ENCODE measurements at places on chromosomes 2 and 18.
A peak's percentile ranks its signal among the peaks of the same experiment; 100 is the strongest.

DNA sequence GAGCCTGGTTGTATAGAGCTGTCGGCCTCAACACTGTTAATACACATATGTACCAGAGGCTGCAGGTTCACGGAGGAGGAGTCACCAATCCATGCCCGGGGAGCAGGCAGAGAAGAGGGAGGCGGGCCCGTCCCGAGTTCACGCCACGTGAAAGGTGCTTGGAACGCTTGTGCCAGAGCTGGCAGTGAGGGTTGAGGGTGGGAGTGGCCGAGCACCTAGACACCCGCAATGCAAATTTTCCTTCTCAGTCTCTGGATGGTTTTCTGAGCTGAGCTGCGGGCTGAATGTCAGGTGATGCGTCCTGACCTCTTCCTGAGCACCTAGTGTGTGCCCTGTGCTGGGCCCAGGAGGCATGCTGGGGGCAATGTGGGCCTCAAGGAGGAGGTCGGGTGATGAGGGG, 52.2 kb downstream of the ODC1 start:
- no peak for DNase-seq

DNA sequence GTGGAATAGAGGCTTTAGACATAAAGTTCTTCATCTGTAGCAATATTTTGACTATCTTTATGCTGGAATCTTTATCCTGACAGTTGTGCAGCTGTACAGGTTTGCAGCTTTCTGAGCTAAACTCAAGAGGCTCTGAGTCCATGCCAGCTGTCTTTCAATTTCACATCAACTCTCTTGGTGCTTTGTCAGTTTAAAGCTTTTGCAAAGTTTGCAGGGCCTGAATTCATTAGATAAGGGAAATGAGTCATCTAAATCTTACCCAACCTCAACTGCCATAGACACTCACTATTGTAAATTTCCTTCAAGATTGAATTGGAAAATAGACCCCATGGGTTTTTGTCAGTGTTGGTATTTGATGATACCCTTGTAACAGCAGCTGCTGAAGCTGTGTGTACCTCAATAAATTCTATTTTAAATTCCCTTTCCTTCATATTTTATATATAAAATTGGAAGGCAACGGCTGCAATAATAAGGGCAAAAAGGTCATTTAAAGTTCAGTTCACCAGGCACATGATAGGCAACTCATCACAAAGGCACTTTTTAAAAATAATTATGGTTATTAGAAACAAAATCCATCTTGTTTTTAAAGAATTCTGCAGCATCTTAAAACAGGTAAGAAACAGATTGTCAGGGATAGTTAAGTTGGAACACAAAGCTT, 169.9 kb upstream of the SLC39A10 start:
- DNase-seq, result no peak

GRCh38 chr18:4441098-4441497, 14.0 kb downstream of the DLGAP1 start:
- no peak for DNase-seq

- DNase-seq, result no peak
Measured at GRCh38 chr2:165920748-165921147, 32.8 kb downstream of the TTC21B start.

DNA sequence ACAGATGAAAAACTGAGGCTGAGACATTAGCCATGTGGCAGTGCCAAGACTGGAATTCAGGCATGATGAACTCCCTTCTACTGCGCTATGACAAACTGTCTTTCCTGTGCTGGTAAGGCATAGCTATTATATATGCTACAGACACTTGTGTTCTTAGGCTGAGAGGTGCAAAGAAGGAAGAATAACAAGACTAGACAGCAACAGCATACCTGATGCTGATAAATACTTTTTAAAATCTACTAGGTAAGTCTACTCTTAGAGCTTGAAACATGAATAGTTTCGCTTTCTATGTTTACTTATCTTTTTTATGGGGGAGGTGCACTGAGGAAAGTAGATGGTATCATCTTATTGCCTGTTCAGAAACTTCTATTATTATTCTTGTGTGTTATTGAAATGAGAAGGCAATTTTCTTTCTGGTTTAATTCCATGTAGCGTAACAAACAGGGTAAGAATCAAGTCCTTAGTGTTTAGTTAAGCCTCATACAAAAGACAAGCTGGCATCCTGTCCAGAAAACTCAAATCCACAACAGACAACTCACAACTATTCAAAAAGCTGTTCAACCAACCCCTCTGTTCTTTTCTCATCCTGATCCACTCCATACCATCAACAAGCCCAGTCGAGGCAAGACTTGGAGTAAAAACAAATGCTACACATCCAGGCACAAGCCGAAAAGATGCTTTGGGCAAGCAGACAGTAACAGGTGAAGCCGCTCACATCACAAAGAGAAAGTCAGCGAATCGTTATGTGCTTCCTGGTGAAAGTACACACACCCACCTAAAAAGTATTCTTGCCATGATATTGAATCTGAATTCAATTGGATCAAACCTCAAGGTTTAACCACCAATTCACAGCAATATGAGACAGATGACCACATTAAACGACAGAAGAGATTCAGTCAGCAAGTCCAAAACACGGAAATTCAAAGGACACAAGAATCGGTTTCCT, 1.5 kb downstream of the TTC32 start:
- DNase-seq, result no peak

DNA sequence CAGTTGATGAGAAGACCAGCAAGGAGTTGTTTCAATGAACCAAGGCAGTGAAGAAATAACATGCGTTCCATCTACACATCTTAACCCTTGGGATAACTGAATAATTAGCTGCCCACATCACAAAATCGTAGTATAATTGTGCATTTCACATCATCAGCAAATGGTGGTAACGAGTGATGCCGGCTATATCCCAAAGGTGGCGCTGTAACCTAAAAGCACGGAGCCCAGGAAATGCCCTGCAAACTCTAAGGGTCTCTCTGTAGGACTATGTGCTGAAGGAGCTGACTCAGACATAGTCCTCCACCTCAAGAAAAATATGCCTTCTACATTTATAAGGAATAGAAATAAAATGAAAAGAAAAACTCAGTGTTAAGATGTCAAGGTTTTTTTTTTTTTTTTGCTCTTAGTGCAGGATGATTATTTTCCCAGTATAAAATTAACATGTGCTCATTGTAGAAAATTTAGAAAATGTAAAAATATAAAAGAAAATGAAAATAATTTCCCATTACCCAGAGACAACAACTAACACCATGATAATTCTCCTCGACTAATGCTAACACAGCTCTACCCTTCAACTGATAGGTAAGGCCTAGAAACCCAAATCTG, 23.1 kb upstream of the DSG3 start:
- DNase-seq, result no peak

GRCh38 chr2:112155331-112156151, 17.4 kb downstream of the FBLN7 start:
- DNase-seq, result peak; percentile 55

- no peak for DNase-seq
Measured at GRCh38 chr2:206250041-206250897, 24.2 kb upstream of the ZDBF2 start.

DNA sequence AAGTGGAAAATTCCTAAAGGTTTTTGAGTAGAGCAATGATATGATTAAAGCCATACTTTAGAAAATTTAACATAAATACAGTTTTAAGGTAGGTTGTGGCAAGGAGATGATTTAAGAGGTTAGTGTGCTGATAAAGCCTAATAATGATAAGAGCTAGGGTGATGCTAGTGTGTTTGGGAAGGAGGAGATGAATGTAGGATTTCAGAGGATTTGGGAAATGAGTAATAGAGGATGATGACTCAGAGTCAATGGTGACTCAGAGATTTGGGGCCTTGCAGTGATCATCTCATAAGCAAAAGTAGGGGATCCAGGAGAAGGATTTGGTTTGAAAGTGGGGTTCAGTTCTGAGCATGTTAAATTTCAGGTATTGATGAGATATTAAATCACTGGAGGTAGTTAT, 23.3 kb downstream of the STAMBP start:
- no peak for DNase-seq

DNA sequence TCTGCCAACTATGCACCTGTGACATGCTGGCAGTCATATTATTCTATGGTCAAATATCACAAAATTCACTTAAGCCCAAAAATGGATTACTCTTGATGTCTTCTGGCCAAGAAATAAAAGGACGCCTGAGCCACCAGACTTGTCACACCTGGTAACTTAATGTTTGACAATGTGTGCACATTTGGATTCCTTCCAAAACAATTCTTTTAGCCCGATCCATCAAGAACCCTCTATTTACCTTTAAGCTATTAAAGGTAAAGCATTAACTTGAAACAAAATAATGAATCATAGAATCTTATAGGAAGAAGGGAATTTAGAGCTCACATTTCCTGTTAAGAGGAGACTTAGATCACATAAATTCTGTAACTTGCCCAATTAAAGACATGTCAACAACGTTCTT, 46.5 kb upstream of the NFU1 start:
- DNase-seq, result no peak

DNA sequence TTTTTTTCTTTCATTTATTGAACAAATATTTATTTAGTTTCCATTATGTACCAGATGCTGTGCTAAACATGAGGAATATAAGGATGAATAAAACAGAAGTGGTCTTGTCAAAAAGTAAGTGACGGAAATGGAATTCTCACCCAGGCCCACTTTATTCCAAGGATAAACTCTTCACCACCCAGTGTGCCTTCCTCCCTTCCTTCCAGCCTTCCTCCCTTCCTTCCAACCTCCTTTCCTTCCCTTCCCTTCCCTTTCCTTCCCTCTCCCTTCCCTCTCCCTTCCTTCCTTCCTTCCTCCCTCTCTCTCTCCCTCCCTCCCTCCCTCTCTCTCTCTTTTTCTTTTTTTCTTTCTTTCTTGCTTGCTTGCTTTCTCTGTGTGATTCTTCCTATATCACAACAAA, 240.8 kb downstream of the DPP10 start:
- no peak for DNase-seq

DNA sequence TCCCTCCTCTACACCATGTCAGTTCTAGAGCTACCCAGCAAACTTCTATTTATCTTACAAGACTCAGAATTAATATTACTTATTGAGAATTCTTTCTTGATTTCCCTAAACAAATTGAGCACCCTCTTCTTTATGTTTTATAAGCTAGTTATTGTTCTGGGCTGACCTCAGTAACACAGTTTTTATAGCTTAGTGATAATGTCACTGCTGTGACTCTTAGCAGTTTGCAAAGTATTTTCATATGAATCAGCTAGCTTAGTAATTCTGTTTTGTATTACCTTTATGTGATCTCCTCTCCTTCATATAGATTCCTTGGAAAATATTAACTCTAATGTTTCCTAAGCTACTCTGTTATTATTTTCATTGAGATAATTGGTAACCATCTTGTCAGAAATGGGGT, 114.9 kb downstream of the PMS1 start:
- DNase-seq, result no peak

- DNase-seq, result no peak
Measured at GRCh38 chr2:45070113-45070652, 60.9 kb upstream of the SIX2 start.

- no peak for DNase-seq
Measured at GRCh38 chr2:21406911-21407310, 283.1 kb downstream of the TDRD15 start.

- no peak for DNase-seq
Measured at GRCh38 chr18:3845161-3845560, 395.2 kb downstream of the TGIF1 start.

- no peak for DNase-seq
Measured at GRCh38 chr18:50042611-50043010, 152.3 kb downstream of the MYO5B start.

- peak; percentile 64 for DNase-seq
Measured at GRCh38 chr18:79964330-79965118, at the start of gene HSBP1L1. HSBP1L1 (plus strand) TSS chr18:79964643; CDS start chr18:79964736, 93 bp downstream.

DNA sequence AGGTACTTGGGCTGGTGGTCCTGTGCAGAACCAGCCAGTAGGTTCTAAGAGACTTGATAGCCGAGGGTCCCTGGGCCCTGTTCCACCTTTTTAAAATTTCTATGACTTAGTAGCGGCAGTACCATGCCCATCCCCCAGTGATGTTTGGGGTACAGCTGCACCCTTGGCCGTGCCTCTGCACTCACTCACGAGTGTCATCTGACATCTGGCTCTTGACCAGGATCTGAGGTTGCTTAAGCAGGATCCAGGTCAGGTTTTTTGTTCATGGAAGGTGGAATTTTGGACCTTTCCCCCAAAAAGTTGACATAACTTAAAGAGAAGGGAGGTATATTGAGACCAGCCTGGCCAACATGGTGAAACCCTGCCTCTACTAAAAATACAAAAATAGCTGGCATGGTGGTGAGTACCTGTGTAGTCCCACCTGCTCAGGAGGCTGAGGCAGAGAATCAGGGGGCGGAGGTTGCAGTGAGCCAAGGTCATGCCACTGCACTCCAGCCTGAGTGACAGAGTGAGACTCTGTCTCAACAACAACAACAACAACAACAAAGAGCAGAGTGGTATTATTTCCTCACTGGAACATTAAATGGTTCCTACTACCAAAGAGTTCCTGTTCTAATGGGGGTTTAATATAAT, 163.6 kb downstream of the NEDD4L start:
- no peak for DNase-seq

DNA sequence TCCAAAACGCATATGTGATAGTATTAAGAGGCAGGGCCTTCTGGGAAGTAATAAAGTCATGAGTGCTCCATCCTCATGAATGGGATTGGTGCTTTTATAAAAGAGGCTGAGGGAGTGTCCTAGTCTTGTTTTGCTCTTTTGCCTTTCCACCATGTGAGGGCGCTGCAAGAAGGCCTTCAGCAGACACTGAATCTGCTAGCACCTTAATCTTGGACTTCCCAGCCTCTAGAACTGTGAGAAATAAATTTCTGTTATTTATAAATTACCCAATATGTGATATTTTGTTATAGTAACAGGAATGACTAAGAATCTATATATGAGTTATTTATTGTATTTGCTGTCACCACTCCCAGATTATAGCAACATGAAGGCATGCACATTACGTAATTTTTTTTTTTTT, 63.5 kb downstream of the PLA2R1 start:
- DNase-seq, result no peak

- no peak for DNase-seq
Measured at GRCh38 chr2:149141046-149141445, 102.5 kb downstream of the LYPD6B start.

DNA sequence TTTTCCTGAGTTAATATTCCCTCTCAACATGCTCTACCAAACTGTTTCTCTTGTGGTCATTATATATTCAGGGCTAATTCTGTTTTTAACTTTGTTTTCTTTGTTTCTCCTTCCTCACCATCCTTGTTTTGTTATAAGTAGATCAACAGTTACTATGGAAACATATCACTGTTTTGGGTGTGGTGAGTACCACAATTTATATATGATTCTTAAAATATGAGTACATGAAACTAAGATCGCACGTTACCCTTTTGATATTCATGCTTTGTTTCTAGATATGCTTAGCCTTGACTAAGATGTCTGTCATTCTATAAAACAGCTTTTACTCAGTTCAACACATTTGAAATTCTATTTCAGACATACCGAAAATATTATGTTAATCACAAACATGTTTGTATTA, 232.3 kb upstream of the ITGA4 start:
- no peak for DNase-seq

- no peak for DNase-seq
Measured at GRCh38 chr2:101082998-101083397, 68.2 kb downstream of the TBC1D8 start.

Data from activated CD4-positive, CD25-positive, alpha-beta regulatory T cell treated with anti-CD3 and anti-CD28 coated beads, Interleukin-2, amount 50 U/mL, for 72 hours (primary cell).